ENCODE measurements at places on chromosomes 11 and 22.

DNA sequence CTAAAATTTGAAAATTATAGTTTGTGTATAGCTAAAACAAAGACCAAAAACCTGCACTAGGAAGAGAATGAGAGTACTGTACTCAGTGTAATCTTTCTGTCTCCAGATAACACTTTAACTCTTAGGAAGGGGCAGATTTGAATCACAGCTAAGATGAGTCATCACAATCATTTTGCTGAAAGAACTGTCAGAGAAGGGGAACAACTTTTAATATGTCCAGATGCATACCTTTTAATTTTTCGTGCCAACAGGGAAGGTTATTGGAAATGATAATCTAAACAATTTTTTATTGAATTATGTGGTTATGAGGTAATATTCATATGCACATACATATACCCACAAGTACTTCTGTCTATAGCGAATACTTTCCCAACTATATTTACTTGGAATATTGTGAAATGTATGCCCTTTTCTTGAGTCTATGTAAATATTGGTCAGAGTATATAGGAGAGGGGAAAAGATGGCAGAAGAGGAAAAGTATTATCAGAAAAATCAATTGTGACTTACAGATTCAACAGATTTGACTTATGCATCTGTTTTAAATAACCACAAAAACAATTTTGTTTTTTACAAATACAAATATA is 51.1 kb upstream of the MUC15 start:
- DNase-seq: no peak

GRCh38 chr22:23720855-23721254 is 30.0 kb downstream of the RGL4 start:
- DNase-seq: no peak

GRCh38 chr11:127507851-127508250 is 507.3 kb upstream of the KIRREL3 start:
- DNase-seq: no peak

- no peak for DNase-seq
These were observed 128.3 kb downstream of the APIP start for GRCh38 chr11:34787895-34788294.

GRCh38 chr11:132301900-132302299 is 931.5 kb downstream of the NTM start:
- no peak for DNase-seq

DNA sequence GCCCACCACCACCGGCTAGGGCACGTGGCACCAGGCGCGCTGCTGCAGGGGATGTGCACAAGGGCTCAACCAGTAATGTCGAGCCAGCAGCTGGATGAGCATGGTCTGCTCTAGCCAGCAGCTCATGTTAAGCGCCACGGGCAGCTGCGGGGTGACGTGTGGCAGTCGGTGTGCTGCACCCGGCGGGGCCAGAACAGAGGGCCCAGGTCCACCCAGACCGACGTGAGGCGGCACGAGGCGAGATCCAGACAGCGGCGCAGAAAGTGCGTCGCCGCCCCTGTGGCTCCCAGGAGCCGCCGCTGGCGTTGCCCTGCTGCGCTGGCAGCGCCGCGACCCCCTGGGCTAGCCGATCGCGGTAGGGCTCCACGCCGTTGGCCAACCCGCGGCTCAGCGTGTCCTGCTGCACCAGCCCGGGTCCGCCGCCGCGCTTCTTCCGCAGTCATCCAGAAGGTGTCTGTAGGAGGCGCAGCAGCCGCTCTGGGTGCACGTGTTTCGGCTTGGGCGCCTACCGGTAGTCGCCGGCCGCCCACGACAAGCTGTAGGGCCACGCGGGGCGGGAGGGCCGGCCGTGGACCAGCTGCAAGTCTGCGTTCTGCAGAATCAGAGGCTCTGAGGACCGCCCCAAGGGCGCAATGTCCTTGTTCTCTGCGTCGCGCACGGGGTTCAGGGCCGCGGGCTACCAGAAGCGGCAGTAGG is 4.6 kb upstream of the GALR3 start:
- no peak for DNase-seq

GRCh38 chr11:30459821-30460220 is 126.3 kb downstream of the MPPED2 start:
- no peak for DNase-seq

DNA sequence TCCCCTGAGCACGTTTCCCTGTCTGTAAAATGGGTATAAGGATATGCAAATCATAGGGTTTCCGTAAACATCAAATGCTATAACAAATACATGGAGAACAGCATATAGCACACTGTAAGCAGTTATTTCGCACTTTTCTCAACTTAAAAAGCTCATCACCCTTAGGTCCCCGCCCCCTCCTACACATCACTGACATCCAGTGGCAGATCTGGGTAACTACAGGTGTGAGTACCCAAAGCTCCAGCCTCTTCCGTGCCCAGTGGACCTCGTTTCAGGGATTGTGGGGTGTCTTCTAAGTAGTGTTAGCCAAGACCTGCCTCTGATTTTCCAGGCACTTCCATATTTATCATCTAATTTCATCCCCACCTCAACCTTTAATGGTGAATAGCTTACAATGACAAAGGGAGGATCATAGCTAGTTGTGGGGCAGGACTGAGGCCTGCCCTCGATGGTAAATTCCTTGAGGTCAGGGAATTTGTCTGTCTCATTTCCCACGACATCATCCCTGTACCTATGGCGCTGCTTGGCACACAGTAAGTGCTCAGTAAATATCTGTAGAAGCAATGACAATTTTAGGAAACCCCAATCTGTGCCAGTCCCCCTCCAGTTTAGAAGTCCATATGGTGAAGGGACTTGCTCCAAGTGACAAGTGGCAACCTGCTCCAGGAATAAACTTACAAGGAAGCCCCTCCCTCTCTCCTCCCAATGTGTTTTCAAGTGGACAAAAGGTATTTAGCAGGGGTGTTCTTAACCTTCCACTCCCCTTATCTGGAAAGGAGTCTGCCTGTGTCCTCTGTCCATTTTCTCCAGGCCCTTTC is 340.5 kb downstream of the TENM4 start:
- DNase-seq: no peak

GRCh38 chr11:93942176-93942575 is 79.0 kb upstream of the HEPHL1 start:
- no peak for DNase-seq

- DNase-seq: no peak
These were observed 29.7 kb downstream of the SPATA19 start for GRCh38 chr11:133815636-133816035.

- DNase-seq: no peak
These were observed 11.2 kb upstream of the OAF start for GRCh38 chr11:120199613-120200012.

DNA sequence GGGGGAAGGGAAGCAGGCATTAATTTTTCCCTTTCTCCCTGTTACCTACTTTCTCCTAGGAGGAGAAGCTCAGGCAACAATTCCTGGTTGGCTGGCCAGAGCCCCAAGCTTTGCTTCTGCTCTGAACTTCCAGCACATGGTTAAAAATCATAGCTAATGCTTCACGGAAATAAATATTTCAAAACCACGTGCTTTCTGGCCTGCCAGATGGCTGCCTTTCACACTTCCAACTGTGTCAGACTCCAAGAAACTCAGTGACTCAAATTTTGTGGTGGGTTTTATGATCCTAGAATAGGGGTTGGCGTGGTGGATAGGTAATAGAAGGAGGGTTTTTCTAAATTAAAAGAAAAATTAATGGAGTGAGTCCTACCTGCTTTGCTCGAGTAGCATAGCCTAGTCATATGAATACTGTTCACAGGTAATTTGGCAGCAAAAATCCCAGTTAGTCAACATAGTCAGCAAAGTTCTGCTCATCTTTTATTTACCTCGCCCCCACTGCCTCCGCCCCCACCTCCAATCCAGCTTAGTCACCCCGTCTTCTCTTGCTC is 58.6 kb downstream of the SC5D start:
- DNase-seq: no peak

DNA sequence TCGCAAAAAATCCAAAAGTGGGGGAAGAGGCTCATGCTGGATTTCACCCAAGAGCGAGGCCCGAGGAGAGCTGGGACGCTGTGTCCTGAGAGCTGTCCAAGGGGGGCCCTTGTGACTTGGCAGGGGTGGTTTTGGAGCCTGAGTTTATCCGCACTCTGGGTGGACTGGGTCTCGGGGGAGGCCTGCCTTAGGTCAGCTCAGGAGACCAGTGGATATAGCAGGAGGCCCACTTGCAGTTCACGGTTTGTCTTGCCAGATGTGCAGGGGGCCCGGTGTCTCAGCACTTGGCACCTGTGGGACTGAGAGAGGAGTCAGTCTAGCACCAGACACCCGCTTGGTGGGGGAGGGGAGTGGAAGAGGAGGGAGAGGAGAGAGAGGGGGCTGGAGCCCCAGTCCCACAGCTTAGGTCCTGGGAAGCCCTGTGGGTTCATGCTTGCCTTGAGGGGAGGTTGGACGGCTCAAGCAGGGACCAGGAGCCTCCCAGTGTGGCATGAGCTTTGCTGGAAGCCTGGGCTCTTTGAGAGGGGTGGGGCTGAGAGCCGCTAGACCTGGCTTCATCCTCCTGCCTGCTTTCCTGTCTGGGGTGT is 33.4 kb downstream of the PARVB start:
- DNase-seq: no peak

DNA sequence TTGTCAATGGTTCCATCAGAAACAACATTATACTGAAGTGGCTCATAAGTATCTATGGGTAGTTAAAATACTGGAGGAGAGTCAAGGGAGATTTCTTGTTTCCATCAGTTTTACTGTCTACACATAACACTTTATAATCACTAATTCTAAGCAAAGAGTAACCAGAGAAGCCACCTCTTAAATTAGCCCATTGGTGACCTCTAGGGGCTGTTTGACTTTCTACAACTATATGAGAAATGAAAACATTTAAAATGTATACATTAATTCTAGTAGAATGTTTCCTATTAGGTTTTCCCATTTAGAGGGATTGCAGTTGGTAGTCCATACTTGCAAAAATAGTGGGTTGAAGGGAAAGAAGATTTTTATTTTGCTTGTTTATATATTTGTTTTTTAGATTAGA is 504.3 kb downstream of the FAM181B start:
- DNase-seq: no peak

DNA sequence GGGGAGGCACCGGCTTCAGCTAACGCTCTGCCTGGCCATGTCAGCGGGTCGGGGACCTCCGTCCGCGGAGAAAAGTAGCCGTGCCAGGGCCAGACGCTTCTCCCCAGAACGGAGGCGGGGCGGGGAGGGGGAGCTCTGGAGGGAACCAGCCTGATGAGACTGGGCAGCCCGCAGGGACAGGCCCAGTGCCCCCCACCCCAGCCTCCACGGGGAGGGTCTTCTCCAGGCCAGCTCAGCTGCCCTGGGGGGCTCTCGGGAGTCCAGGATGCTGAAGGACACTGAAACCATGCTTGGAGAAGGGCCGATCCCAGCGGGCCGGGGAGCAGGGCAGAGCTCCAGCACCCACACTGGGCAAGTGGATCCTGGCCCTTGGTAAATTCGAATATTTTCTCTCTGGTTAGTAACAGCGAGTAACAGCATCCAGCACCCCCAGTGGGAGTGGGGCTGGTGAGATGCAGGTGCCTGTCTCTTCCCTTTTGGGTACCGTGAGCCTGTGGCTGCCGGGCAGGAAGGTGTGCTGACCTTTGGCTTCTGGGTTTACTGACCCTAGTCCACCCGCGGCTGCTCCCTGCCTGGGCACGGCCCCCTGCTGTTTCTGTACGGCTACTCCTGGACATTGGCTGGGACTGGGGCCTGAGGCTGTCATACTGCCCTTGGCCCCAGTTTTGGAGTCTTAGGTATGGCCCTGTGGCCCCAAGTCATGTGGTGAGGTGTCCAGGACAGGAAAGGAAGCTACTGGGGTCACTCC is 35.8 kb downstream of the GRAMD4 start:
- no peak for DNase-seq

DNA sequence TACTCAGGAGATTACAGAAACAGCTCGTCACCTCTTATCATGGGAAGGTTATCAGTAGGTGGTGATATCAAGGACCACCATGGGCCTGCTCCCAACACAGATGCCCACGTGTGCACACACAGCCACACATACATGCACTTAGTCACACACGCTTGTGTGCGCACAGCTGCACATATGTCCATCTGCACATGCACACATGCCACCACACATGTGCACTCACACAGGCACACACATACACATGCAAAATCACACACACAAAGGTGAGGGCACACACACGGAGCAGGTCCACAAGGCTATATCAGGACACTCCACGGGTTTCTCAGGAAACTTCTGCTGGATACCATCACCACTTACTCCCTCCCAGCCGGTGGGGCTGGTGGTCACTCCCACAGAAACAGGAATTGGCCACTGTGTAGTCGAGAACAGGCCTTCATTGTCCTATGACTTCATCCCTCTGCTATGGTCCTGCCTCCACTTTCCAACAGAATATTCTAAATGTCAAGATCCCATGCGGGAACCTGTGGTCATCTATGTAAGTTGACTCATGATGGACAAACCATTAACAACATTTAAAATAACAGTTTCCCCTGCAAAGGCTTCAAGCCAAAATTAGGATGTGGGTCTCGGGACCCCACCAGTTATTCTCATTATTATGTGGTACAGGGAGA is 2.2 kb downstream of the C11orf24 start:
- DNase-seq: no peak
